ENCODE measurements at places on chromosomes 3 and 15.

- no peak for DNase-seq
These were observed 63.6 kb downstream of the CCK start for GRCh38 chr3:42202217-42202865.

DNA sequence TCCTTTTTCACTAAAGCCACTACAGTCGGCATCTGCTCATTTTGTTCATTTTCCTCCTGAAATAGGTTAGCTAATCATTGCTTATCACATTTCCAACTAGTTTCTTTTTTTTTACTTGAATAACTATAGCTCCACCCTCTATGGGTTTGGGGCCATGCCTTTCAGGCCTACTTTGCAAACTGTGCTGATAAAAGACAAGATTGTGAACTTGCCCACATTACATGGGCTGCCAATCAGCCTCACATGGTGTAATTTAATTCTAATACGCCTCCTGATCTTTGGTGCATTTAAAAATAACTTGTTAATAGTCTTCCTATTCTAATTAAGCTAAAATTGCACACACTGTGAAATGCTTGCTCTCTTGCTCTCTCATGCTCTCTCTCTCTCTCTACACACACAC is 90.5 kb downstream of the TGFBR2 start:
- DNase-seq, result no peak

- DNase-seq, result no peak
These were observed 113.3 kb upstream of the AGTR1 start for GRCh38 chr3:148584438-148584837.

DNA sequence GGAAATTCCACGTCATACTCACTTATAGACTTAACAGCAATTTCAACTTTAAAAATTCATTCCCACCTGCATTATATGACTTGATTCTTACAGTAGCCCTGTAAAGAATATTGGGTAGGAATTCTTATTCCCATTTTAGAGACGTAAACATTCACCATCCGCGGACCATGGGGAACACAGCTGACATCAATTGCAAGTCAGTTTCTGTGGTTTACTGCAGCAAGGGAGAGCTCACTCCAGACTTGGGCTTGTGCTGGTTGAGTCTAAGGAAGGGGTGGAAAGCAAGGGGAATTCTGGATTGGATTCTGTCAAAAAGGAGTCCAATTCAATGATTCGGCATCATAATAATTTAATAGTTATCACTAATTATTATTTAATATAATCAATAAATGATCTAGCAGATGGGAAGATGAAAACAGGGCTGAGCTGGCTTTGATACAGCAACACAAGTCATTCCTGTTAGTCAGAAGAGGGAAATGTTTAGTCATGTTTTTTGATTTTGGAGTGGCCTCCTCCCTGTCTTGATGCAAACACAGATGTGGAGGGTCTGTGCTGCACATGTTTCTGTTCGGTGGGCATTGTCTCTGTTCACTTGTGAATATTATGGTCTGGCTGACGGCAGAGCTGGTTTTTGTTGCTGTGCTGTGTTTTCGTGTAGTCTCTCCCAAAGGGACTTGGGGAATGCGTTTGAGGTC is 9.7 kb downstream of the LIPC start:
- no peak for DNase-seq

- DNase-seq, result no peak
These were observed 765 bp upstream of the UBE2E2 start for GRCh38 chr3:23202203-23202920.

DNA sequence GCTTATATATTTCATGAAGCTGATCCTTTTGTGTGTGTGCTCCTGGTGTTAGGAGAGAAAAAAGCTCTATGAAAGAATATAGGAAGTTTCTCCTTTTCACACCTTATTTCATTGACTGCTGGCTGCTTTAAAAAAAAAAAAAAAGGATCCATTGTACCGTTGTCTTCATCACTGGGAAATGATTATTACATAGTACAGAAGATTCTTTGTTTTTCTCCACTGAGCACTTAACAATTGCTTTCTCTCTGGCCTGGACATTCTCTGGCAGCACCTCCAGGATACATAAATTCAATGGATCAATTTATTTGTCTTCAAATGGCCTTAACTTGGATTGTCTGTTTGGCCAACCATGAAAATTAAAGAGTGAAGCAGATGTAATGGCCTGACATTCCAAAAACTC is 37.2 kb downstream of the DPH3 start:
- DNase-seq, result no peak

DNA sequence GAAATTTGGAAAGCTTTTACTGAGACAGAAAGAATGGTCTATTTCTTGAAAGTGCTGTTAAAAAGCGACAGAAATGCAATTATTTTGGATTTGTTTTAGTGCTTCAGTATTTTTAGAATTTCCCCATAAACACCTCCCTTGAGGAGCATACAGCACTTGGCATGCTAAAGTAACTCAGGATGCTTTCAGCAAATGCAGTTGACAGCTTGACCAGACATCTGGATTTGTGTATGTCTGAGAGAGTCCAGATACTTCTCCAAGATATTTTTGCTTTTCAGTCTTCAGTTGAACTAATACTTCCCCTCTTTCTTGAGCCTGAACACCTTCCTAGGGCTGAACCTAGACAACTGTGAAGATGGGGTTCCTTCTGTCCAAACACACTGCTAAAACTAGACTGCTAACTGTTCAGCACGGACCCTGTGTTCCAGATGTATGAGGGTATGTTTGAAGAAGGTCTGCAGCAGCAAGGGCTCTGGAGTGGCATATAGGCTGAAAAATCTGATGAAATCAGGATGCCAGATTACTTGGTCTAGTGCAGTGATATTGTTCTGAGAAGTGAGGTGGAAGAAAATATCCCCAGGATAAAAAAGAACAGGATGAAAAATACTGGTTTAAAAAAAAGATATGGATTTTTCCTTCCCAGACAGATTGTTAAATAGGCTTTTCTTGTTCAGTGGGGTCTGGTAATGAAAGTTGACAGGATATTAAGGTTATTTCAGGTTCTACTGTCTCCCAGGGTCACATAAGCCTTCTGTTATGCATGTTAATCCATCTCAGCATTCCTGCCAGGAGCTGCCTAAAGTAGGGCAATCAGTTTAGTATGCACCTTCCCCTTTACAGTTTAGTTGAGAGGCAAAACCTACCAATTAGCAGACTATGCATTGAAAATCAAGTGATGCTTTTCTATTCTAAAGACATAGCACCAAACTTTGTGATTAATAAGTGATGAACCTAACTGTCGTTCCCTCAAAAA is 516.9 kb upstream of the TBL1XR1 start:
- DNase-seq, result no peak

- no peak for DNase-seq
These were observed 66.3 kb downstream of the CCR1 start for GRCh38 chr3:46141813-46142212.

DNA sequence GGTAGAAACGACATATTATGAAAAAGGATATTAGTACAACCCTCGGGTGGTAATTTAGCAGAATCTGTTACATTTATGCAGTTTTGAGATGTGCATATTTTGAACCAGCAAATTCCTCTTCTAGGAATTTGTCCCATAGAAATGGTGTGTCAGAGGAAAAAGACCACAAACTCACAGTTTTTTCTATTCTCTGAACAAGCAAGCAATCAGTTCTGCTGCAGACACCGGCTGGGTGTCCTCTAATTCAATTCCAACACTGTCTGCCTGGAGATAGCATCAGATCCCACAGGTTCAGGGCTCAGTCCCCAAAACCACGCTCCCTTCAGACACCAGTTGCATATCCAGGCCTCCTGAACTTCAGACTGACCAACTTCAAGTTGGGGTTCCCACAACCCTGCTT is 36.4 kb downstream of the APH1B start:
- no peak for DNase-seq

DNA sequence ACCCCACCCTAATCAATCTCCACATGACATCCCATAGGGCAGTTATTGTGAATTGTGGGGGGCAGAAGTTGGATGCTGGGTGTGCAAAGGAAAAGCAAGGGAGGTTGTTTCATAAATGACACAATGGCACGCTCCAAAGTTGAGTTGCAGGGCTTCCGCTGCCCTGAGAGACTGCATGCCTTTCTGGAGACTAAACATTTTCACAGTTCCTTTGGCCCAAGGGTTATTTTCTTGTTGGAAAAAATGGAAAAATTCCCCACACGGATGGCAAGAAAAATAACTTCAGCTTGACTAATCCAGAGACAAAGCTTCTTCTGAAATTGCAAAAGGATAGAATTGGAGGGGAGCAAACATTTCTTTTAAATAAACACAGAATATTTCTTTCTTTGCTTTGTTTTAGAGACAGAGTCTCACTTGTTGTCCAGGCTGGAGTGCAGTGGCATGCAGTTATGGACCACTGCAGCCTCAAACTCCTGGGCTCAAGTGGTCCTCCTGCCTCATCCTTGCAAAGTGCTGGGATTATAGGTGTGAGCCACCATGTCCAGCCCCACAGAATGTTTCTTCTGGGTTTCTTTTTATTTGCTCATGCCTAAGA is 19.1 kb upstream of the TPM1 start:
- no peak for DNase-seq

- peak; percentile 9 for DNase-seq
These were observed 595 bp downstream of the PDCD7 start for GRCh38 chr15:65132878-65133547.
